ENCODE measurements at places on chromosomes 5 and 9. TPM values are rescaled to one million over a fixed set of nuclear protein-coding genes. Genes with fewer than 3 reads are reported as not detected.
A peak's percentile ranks its signal among the peaks of the same experiment; 100 is the strongest.

- DNase-seq, result no peak
Observed at GRCh38 chr5:39076757-39077728, 2.8 kb upstream of the RICTOR start.

- peak; percentile 35 for DNase-seq
Observed at GRCh38 chr9:91495450-91495849, 71.8 kb upstream of the NFIL3 start.

Gene IFNK
- total RNA-seq, result not detected

DNA sequence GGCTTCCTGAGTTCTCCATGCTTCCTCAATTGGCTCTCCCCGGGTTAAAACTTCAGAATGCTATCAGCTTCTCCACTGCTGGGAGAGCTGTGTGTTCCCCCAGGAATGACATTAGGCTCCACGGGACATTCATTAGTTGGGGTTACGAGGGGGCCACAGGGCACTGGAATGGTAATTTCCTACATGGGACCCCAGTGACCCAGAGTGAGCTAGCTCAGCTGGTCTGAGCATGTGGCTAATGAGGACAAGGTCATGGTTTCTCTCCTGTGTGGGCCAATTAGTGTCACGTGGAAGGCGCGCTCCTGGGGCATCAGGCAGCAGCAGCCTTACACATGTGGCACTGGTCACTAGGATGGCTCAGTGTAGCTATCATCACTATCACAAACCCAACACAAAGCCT, 21.0 kb downstream of the LSM11 start:
- no peak for DNase-seq

- no peak for DNase-seq
Observed at GRCh38 chr5:169837686-169838085, 142.6 kb downstream of the INSYN2B start.

GRCh38 chr5:1885868-1886845, 3.4 kb upstream of the IRX4 start:
- DNase-seq, result no peak

DNA sequence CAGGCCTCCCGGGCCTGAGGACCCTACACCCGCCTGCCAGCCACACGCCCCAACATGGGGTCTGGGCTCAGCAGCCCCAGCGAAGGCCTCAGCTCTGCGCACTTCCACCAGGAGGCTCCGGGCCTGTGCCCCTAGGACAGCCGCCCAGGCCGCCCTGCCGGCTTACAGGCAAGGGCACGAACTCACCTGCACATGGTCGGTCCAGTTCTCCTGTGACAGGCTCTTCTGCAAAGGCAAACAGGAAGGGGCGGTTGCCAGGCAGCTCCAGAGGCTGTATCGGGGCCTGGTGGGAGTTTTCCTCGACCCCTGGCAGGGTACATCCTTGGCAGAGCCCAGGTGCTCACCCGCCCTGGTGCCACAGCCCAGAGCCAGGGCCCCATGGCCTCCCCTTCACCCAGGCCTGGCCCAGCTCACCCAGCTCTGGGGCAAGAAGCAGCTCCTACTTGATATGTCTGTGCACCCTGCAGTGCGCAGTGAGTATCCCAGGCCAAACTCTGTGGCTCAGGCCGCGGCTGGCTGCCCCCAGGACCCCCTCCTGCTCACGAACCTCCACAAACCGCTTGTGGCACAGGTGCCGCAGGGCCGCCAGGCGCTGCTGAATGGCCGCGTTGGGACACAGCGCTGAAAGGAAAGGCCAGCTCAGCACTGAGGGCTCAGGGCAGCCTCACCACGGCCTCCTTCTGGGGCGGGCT, 52.2 kb upstream of the NRARP start:
- no peak for DNase-seq

GRCh38 chr5:133503511-133503910, 108.8 kb downstream of the FSTL4 start:
- no peak for DNase-seq

Gene EIF4E1B
- not detected for total RNA-seq

DNA sequence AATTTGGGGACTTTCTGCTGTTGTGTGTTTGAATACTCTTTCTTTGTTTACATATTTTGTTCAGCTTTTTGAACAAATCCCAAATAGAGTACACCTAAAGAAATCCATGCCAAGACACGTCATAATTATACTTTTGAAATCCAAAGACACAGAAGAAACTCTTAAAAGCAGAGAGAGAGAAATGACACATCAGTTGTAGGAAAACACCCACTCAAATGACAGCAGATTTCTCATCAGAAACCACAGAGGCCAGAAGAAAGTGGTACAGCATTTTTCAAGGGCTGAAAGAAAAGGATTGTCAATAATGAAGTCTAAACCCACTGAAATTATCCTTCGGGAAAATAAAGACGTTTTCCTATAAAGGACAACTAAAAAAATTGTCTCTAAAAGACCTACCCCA, 378.6 kb downstream of the GADD45G start:
- DNase-seq, result no peak

Gene RANBP6
- total RNA-seq, result 46.9 TPM

DNA sequence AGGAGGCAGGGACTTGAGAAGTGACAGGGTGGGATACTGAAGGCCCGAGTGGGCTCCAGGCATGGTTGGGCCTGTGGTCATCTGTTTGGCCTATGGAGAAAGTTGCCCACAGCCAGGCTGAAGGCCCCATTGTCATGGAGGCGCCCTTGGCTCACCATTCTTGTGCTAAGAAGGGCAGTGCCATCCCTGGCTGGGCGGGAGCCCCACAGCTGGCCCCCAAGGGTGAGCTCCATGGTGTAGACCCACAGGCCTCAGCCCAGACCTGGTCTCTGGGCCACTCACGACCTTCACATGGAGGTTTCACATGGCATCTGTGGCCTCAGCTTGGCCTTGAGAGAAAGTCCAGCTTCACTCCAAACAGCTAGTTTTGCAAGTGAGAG, 34.3 kb upstream of the PRDM12 start:
- DNase-seq, result no peak

- DNase-seq, result no peak
Observed at GRCh38 chr9:22216730-22217172, 207.6 kb upstream of the CDKN2B start.

Gene GABBR2
- total RNA-seq, result 0.41 TPM

- DNase-seq, result no peak
Observed at GRCh38 chr5:154522284-154522683, 44.3 kb upstream of the HAND1 start.

DNA sequence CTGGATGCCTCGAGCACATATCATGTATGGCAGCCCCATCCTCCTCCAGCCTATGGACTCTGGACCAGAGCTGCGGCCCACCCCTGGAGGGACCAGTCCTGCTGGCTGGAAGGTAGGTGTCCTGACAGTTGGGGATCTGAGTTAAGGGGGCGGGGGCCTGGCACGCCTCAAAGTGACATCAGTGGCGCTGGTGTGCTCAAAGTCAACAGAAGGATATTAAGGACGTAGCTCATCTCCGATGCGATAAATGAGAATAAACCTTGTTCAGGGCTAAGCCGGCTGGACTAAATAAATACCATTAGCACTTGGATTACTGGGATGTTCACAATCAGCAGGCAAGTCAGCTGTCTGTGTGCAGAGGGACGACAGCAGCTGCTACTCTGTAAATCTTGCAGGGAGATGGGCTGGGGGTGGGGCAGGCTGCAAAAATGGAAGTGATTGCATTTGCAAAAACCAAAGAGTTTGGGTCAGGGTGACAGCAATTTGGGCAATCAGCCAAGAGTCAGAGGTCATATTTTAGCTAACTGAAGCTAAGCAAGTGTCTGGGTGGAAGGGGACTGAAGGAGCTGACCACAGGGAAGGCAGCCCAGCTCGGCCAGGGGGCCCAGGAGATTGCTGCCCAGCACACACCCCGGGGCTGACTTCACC, 80.0 kb upstream of the LRRTM2 start:
- peak; percentile 91 for DNase-seq

Gene ZBTB43
- 23.6 TPM for total RNA-seq

Gene SERF1A
- total RNA-seq, result 6.6 TPM

- no peak for DNase-seq
Observed at GRCh38 chr5:174425964-174426290, 298.5 kb upstream of the MSX2 start.

GRCh38 chr5:153569036-153569435, 78.6 kb downstream of the GRIA1 start:
- no peak for DNase-seq

Measured in tongue (tissue), 3 donors.